ENCODE measurements at places on chromosomes 16 and 17.
A peak's percentile ranks its signal among the peaks of the same experiment; 100 is the strongest.

DNA sequence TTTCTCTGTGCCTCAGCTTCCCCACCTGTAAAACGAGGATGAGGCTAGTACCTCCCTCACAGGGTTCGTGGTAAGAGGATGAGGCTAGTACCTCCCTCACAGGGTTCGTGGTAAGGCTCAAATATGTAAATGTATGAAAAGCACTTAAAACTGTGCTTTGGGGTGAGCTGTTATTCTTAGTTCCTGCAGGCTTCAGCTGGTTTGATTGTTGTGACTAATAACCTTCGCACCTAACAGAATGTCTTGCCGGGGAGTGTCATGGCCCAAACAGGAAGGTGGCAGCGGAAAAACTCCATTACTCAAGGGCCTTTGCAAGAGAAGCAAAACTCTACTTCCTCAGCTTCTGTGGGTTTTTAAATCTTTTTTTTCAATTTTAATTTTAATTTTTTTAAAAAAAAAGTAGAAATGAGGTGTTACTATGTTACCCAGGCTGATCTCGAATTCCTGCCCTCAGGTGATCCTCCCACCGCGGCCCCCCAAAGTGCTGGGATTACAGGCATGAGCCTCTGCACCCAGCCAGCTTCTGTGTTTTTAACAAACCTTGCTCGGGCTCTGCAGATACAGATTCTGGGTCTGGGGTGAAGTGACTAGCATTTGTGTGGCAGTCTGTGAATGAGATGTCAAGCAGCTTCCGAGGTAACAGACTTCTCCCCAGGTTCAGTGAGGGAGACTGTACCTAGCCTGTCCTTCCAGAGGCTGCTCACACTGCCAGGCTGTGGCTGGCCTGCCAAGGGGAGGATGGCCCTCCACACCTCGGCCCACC, 103.0 kb downstream of the RAB11FIP4 start:
- H3K36me3 ChIP-seq = peaks cover 18% of the 10 kb centered on the region
- H3K4me1 ChIP-seq = peaks cover 94% of the 10 kb centered on the region
- H3K4me3 ChIP-seq = peak overlapping the region; percentile 68
- peak; percentile 83 for DNase-seq
- H3K27ac ChIP-seq = peak overlapping the region; percentile 98
- no peaks in the 10 kb centered on the region for H3K27me3 ChIP-seq

DNA sequence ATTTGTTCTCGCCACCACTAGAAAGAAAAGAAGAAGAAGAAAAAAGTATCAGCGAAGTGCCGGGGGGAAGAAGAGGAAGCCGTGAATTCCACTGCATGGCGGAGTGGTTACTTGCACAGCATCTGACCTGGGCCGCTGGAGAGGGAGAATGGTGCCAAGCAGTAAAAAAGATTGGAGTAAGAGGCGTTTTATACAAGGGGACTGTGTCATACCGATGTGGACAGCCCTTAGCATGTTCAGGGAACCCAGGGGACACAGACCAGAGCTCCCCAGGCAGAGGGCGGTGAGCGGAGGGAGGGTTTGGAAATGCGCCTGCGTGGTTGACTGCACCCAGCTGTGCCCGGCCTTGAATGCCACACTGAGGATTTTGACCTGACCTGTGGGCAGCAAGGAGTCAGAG, 52.8 kb downstream of the PLXDC1 start:
- H3K4me1 ChIP-seq = peaks cover 56% of the 10 kb centered on the region
- peaks cover 3% of the 10 kb centered on the region for H3K27me3 ChIP-seq
- H3K36me3 ChIP-seq = no peaks in the 10 kb centered on the region
- no peak for DNase-seq
- H3K27ac ChIP-seq = no peak overlapping the region
- H3K4me3 ChIP-seq = no peak overlapping the region

GRCh38 chr17:78113804-78114785, 14.5 kb downstream of the TMC6 start:
- H3K4me3 ChIP-seq = peak overlapping the region; percentile 10
- H3K27me3 ChIP-seq = no peaks in the 10 kb centered on the region
- DNase-seq = peak; percentile 63
- peaks cover 43% of the 10 kb centered on the region for H3K4me1 ChIP-seq

DNA sequence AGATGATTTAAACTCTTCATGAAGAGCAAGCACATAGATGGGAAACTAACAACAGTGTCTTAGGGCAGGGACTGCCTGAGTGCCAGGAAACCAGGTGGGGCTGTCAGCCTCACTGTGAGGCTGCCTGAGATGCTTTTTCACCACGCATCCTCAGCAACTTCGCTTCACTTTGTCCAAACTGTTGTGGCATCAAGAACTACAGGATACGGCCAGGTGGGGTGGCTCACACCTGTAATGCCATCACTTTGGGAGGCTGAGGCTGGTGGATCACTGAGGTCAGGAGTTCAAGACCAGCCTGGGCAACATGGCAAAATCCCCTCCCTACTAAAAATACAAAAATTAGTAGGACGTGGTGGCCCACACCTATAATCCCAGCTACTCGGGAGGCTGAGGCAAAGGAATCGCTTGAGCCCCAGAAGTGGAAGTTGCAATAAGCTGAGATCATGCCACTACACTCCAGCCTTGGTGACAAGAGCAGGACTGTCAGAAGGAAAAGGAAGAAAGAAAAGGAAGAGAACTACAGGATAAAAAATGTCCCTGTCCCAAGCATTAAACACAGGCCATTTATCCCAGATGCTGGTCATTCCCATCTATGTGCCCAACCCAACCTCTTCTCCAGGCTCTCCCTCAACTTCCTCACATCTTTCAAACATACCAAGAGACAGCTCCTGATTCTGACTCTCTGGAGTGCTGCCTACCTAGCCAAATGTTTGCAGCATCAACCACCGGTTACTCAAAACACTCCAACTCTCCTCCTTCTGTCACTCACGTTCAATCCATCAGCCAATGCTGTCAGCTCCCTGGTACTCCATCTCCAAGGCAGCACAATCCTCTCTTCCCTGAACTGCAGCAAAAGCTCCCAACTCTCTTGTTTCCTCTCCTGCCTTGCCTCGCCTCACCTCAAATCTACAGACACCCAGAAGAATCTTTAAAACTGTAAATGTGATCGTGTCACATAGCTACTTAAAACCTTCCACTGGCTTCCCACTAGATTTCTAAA, 1.6 kb downstream of the EIF4A3 start:
- H3K27ac ChIP-seq = peak overlapping the region; percentile 80
- H3K36me3 ChIP-seq = peaks cover 55% of the 10 kb centered on the region
- H3K4me1 ChIP-seq = peaks cover 36% of the 10 kb centered on the region
- H3K4me3 ChIP-seq = peak overlapping the region; percentile 91
- DNase-seq = peak; percentile 33

GRCh38 chr16:13997933-13998332, 73.2 kb upstream of the MRTFB start:
- DNase-seq = no peak
- no peak overlapping the region for H3K4me3 ChIP-seq
- peaks cover 7% of the 10 kb centered on the region for H3K27me3 ChIP-seq

DNA sequence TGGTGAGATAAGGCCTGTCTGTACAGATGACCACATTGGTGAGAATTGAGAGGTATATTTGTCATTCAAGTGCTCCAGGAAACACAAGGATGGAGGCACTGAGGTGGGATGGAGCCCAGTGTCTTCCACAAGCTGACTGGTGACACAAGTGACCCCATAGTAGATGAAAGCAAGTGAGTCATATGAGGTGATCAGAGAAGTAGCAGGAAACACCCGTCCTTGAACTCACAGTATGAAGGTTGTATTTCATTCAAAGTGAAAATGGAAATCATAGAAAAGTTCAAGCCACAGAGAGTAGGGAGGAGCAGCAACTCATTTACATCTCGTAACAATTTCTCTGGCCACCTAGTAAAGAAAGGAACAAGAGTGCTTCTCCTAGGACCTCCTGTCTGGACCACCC, 609.8 kb downstream of the HS3ST4 start:
- no peak overlapping the region for H3K4me3 ChIP-seq
- H3K36me3 ChIP-seq = no peaks in the 10 kb centered on the region
- H3K27me3 ChIP-seq = peaks cover 12% of the 10 kb centered on the region
- no peaks in the 10 kb centered on the region for H3K4me1 ChIP-seq
- DNase-seq = no peak

- no peak overlapping the region for H3K27ac ChIP-seq
- H3K4me1 ChIP-seq = peaks cover 11% of the 10 kb centered on the region
- H3K4me3 ChIP-seq = no peak overlapping the region
- H3K36me3 ChIP-seq = no peaks in the 10 kb centered on the region
- DNase-seq = no peak
Measured at GRCh38 chr17:38609280-38610031, 3.7 kb upstream of the SRCIN1 start.

DNA sequence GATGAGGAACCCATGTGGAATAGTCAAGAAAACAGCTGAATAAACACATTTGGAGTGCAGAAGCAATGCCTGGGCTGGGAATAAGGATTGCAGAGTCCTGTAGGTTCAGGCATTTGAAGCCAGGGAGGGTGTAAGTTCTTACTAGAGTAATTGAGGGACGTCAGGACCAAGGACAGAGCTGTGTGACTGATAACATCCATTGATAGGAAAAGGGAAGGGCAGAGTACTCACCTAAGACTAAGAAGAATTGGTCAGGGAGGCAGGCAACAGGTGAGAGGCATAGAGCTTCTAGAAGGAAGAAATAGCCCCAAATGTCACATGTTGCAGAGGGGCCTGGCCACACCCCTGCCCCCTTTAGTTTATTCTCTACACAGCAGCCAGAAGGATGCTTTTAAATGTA, 79.8 kb upstream of the TMEM132E start:
- H3K27me3 ChIP-seq = peaks cover 6% of the 10 kb centered on the region
- no peak overlapping the region for H3K4me3 ChIP-seq
- H3K36me3 ChIP-seq = no peaks in the 10 kb centered on the region
- peaks cover 7% of the 10 kb centered on the region for H3K4me1 ChIP-seq
- H3K27ac ChIP-seq = no peak overlapping the region

DNA sequence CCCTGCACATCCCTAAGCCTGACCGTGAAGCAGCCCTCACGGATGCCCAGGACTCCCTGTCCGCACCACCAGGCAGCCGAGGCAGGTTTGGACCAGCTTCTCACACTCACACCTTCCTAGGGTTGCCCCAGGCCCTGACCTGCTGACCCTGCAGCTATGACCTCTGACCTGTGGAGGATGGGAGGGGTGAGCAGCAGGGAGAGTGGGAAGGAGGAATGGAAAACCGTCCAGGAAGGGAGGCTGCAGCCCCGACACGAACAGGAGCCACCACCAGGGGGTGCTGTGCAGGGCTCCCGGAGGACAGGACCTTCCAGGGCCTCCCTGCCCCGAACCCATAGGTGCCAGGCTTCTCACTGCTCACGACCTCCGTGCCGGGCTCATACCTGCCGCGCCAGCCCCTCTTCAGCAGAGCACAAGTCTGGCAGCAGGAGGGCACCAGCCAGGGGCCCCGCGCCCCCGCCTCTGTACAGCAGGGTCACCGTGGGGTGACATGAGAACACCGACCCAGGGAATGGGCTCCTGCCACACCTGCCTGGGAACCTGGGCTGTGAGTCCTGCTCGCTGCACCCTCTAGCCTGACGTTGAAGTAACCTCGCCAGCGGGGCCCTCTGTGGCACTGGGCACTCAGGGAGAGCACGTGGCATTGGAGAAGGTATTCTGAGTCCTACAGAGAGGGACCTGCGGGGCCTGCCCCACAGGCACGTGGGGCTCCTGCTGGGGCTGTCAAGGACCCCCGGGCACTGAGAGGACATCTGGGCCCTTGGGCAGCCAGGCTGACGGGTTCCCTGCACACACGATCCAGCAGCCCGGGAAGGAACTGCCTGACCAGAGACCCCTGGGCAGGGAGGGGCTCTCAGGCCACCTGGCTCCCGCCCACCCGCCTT, 37.6 kb downstream of the CTU2 start:
- peaks cover 32% of the 10 kb centered on the region for H3K4me1 ChIP-seq
- peaks cover 9% of the 10 kb centered on the region for H3K36me3 ChIP-seq
- H3K27ac ChIP-seq = no peak overlapping the region
- no peak overlapping the region for H3K4me3 ChIP-seq
- DNase-seq = peak; percentile 74
